ENCODE measurements at places on chromosomes 11 and 22.

GRCh38 chr11:33311680-33312079, 54.5 kb downstream of the HIPK3 start:
- no peak for DNase-seq

DNA sequence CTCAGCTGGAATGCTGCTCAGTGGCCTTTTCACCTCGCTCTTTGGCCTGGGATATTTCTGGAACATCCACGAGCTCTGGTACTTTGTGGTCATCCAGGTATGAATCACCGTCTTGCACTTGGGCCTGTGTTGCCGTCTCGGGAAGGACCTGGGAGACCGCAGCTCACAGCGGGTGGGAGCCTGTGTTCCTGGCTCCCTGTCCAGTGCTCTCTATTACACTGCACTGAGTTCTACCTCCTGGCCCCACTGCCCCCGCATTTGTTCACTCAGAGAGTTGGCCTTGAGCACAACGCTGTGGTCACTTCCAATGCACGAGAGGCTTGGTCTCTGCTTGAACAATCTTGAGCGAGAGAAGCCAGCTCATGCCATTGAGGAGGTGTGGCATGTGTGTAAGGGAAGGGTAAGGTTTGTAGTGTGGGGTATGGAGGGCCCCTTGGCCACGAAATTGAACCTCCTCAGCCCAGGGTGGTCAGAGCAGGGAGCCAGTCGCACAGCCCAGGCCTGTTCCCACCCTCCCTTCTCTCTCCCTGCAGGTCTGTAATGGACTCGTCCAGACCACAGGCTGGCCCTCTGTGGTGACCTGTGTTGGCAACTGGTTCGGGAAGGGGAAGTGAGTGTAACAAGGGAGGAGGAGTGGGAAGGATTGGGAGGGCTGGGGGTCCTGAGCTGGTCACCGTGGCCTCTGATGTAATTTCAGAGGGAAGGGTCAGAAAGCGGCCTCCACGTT, 16.2 kb downstream of the SLC37A2 start:
- DNase-seq = no peak

GRCh38 chr22:46004105-46004866, 27.3 kb upstream of the WNT7B start:
- DNase-seq = no peak

DNA sequence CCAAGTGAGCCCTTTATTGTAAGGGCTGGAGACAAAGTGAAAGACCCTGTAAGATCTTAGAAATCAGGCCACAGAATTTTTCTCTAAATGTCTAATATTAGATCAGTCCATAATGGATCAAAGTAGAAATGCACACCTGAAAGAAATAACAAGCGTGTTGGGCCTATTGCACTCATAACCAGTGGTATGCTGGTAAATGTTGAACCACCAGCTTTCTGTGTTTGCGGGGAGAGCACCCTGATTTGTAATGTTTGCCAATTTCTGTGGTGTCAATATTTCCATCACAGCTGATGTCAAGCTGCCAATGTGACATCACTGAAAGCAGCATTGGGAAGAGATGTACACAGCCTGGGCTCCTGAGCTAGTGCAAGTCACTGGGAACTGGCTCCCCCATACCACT, 46.2 kb downstream of the ENDOD1 start:
- DNase-seq = no peak

- no peak for DNase-seq
Observed at GRCh38 chr22:28909375-28909774, 26.0 kb downstream of the ZNRF3 start.

GRCh38 chr22:20582171-20582511, 74.7 kb downstream of the MED15 start:
- DNase-seq = no peak

DNA sequence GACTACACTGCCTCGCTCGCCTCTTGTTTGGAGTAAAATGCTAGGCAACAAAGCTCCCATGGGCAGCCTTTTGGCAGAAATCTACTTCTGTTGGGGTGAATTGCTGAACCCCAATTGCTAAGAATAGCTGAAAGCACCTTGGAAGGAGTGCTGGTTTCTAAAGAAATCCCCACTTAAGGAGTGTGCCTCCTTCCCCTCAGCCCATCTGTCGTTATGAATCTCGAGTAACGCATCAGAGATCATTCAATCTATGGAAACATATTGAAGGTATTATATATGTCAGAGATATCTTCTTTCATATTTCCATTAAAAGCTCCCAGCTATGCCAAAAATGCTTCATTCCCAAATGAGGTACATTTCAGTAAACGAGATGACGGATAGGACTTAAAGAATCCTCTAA, 229.6 kb upstream of the BLID start:
- no peak for DNase-seq

DNA sequence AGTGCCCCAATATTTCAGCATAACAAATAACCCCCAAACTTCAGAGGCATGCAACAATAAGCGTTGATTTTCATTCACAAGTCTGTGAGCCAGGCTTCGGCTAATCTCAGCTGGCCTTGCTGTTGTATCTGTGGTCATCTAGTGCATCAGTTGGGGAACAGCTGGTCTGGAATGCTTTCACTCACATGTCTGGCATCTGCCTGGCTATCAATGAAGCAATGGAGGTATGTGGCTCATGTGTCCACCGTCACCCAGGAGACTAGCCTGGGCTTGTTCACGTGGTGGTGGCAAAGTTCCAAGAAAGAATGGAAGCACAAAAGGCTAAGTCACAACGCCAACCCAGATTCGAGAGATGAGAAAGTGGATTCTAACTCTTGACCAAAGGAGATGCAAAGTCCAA, 304.8 kb upstream of the ISX start:
- no peak for DNase-seq

DNA sequence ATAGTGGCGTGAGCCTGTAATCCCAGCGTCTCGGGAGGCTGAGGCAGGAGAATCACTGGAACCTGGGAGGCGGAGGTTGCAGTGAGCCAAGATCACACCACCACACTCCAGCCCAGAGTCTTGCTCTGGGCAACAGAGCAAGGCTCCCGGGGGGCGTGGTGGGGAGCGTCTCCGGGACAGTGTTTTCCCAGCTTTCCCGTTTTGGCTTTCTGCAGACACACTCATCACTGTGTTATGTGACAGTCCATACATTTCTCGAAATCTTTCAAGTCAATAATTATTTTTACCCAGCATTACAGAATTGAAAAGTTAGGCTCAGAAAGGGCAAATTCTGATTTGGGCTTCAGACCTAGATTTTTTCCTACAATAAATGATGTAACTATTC, 31.7 kb downstream of the NEAT1 start:
- DNase-seq = no peak

DNA sequence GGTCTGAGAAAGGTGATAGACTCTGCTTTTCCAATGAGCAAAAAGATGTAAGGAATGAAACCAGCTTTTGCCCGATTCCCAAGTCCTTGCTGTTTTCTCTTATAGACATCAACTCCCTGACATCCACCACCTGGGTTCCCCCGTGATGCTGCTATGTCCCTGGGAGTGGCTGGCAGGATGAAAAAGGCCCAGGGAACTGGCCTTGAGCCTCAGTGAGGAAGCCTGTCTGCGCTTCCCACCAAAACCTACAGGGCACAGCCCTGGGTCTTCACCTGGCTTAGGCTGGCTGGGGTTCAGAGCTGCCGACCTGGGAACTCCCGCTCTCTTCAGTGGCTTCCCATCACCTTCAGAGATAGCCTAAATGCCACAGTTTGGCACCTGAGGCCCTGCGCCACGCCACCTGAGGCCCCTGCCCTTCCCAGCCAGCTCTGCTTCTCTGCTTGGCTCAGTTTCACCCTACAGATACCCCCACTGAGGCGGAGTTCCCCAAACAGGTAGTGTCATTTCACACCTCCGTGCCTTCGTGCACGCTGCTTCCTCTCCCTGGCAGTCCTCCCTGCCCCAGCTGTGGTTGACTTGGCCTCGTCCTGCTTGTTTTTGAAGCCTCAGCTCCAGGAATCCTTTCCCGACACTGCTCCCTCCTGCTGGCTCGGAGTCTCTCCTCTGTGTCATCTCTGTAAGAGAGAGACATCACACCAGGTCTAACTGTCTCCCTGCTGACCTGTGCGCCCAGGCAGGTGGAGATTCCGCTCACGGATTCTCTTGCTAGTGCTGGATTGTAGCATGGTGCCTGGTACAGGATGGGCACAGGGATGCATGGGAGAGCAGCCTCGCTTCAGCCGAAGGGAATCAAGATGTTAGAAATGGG, 10.7 kb downstream of the SLC37A2 start:
- DNase-seq = no peak
